ENCODE measurements at places on chromosomes 3 and 15.

- DNase-seq: no peak
These were observed 339.0 kb downstream of the GABRB3 start for GRCh38 chr15:26433818-26434217.

DNA sequence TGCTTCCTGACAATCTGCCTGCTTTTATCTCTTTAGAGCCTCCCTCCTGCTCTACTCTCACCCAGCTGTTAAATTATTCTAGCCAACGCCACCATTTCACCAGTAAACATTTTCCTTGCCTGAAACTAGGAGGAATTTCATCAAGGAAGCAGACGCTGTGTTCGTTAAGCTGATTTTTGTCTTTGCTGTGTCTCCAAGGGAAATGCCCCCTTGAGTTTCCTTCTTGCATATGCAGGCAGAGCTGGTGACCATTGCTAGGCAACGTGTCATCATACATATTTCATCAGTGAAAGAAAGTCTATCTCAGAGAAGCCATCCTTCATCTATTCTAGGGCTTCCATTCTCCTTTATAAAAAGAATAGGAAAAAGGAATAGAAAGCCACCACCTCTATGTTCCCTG lies 87.0 kb upstream of the ST8SIA2 start:
- DNase-seq: peak; percentile 63

GRCh38 chr15:69161878-69162213 lies 1.4 kb downstream of the GLCE start:
- DNase-seq: no peak

GRCh38 chr3:13501521-13501920 lies 21.4 kb downstream of the HDAC11 start:
- no peak for DNase-seq

DNA sequence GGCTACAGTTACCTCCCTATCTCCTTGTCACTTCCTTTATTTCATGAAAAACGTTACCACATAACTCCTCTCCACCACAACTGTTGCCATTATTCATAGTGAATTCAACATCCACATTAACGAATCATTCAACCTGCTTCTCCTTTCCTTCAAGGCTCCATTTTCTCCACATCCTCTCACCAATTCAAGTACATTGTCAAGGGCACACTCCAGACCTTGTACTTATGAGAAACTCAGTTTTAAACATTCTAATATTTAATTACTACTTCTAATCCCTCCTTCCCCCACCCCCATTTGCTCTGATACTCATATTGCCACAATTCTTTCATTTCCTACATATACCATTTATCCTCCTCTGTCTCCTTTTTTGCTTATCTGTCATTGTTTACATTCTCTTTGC lies 871.2 kb downstream of the TUSC7 start:
- no peak for DNase-seq

GRCh38 chr15:63347074-63347857 lies 34.4 kb downstream of the CA12 start:
- no peak for DNase-seq

DNA sequence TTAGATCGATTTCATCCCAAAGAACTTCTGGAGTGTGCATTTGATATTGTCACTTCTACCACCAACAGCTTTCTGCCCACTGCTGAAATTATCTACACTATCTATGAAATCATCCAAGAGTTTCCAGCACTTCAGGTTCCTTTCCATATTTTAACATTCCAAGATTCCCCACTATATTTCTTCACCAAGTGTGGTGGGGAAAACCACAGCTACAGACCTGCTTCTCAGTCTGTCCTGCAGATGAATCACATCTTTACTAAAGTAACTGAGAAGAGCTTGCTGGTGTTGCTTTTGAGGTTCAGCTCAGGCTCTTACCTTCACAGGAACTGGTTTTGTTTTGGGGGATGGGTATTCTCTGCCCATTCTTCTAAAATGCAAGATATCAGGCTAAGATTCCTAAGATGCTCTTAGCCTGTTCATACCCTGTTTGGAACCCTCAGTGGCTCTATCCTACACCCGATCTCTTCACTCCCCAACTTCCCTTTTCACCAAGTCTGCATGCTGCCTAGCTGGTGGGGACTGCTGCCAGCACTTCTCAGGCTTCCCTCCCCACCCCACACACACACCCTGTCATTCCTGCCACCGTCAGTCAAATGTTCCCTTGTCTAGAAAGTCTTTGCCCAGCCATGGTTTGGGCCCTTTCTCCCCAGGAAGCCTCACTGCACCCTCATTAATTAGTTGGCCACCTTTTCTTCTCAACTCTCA lies 30.8 kb downstream of the SRP14 start:
- no peak for DNase-seq

- no peak for DNase-seq
These were observed 24.4 kb upstream of the TNFAIP8L3 start for GRCh38 chr15:51119120-51119519.

GRCh38 chr3:108343491-108343890 lies 47.1 kb downstream of the HHLA2 start:
- no peak for DNase-seq

DNA sequence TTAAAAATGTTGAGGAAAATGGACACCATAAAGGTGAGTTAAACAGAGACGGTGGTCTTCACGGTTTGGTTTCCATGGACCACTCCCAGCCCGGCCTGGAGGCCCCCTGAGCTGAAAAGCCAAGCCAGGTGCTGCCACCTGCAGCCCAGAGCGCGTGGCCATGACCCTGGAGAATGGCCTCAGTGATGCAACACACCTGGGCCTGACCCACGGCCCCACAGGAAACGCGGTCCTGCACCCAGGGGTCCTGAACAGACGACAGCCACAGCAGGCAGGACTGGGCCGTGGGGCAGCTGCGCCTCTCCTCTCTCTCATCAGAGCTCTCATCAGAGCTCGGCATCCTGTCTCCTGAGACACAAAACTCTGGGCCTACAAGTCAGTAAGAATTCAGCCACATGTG lies 64.1 kb downstream of the NIPA2 start:
- DNase-seq: no peak

GRCh38 chr15:48996276-48996675 lies 32.6 kb upstream of the SHC4 start:
- no peak for DNase-seq

GRCh38 chr3:126999383-126999782 lies 16.5 kb downstream of the PLXNA1 start:
- no peak for DNase-seq

- DNase-seq: no peak
These were observed 48.2 kb upstream of the FHIT start for GRCh38 chr3:61299343-61300005.

- DNase-seq: no peak
These were observed 43.1 kb downstream of the MEIS2 start for GRCh38 chr15:37057256-37057655.

GRCh38 chr3:167772992-167773391 lies 37.5 kb downstream of the SERPINI1 start:
- DNase-seq: no peak

GRCh38 chr15:41983221-41983620 lies 10.9 kb upstream of the EHD4 start:
- no peak for DNase-seq

GRCh38 chr3:136818191-136818768 lies 646 bp upstream of the SLC35G2 start:
- peak; percentile 76 for DNase-seq

- no peak for DNase-seq
These were observed 24.8 kb upstream of the PPIB start for GRCh38 chr15:64187396-64188191.

GRCh38 chr3:175495331-175495730 lies 636.2 kb downstream of the NAALADL2 start:
- no peak for DNase-seq

GRCh38 chr3:156395961-156396710 lies 158.8 kb downstream of the SSR3 start:
- no peak for DNase-seq

DNA sequence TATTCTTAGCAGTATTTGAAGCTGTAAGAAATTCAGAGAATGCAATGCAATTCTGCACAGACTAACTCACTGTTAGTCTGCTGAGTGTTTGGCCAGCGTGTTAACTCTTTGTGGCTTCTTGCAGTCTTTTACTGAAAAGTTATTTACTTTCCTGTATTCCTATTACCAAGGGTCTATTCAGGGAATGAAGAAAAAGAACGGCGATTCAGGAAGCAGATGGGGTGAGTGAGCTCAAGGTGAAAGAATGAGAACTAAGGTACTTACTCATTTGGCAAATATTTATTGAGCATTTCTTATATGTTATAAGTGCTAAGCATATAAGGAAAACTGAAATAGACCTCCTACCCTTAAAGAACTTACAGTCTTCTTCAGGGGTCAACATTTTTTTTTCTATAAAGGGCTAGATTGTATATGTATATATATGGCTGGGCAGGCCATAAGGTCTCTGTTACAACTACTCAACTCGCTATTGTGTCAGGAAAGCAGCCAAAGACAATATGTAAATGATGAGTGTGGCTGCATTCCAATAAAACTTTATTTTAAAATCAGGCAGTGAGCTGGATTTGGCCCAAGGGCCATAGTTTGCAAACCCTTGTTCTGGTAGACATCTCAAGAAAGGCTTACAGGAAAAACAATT lies 271.9 kb upstream of the GADL1 start:
- no peak for DNase-seq

- DNase-seq: no peak
These were observed 859.4 kb upstream of the NR2F2 start for GRCh38 chr15:95470997-95471689.

GRCh38 chr3:198107840-198108734 lies 148.1 kb downstream of the LMLN start:
- DNase-seq: no peak
